ENCODE measurements at places on chromosomes 11 and 22.
A peak's percentile ranks its signal among the peaks of the same experiment; 100 is the strongest.

DNA sequence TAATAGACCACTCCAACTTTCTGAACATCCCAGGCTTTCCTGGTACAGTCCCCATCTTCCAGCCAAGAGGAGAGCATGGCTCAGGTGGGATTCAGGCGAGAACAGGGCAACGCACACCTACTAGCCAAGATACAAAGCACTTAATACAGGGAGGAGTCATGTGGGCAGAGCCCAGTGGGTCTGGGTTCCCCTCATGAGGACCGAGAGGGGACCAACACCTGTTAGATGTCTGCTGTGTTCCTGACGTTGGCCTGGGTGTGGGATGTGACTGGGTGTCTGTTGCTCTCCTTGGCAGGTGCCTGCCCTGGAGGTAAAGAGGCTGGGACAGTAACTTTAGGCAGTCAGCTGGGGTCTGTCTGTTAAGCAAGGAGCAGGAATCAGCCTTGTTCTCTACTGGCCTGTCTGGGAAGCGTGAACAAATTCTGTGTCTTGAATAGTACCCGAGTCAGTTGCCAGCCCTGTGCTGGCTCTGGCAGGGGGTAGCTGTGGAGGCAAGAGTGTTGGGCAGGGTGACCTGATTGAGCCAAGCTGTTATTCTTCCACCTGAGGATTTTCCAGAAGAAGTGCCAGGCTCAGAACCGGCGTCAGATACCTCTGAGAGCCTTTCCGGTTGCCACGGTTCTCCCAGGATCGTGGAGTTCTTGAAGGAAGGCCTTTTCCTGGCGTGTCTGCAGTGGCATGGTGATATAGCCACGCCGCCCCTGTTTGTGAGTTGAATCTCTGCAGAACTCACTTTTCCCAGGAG, 56.3 kb downstream of the BCR start:
- DNase-seq: no peak

DNA sequence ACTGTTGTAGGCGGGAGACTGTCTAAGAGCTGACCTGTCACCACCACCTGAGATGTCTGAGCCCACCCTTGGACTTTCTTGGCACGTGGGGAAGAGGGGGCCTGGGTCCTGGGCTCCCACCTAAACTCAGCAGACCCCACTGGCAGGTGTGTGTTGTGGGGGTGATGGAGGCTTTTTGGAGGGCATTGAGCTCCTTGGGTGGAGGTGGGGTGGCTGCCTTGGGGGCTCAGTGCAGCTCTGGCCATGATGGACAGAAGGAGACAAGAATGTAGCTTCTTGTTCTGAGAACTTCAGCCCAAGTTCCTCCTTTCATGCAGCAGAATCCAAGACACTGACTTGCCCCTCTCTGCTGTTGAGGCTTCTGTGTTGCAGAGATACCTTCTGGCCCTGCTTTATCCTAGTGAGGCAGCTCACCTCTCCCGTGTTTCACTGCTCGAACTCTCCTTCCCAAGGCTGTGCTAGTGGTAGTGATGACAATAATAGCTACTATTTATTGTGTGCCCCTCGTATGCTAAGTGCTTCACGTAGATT, 116.6 kb upstream of the OR4B1 start:
- DNase-seq: no peak

DNA sequence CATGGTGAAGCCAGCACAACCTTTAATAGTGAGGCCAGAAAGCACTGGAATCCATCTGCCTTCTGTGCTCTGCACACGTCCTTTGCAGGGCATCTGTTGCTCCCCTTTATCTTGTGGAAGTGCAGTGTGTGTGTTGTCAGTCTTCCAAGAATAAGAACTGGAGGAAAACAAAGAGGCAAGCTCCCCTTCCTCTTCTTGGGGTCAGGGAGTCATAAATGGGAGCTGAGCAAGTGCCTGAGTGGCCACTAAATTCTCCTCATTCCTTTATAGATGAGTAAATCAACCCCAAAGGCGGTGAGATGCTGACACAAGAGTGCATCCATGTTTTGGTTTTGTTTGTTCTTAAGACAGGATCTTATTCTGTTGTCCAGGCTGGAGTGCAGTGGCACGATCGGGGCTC, 38.3 kb downstream of the WT1 start:
- no peak for DNase-seq

DNA sequence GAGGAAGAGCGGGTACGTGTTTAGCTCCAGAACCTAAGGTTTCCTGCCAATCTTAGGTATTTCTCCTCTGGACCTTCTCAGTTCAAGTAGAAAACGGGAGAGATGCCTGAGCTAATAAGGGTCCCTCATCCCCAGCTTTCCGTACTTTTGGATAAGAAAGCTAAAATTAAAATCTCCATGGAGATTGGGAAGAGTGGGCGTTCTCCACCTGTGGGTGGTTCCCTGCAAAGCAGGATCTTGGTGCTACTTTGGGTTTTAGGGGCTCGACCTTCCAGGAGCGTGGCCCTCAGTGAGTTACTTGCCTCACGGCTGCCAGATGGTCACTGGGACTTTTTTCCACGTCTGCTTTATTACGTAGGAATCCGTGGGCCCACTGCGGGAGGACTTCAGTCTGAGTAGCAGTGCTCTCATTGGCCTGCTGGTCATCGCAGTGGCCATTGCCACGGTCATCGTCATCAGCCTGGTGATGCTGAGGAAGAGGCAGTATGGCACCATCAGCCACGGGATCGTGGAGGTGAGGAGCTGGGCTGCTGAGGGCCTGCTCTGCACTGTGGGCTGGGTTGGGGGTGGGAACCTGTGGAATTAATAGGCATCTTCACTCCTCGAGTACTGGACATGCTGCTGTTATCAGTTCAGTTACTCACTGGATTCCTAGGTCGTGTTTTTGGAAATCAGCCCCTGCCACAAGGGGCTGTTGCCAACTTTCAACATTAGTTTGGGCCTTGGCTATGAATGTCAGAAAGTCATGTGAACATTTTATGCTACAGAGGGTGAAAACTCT, 17.8 kb upstream of the ST14 start:
- DNase-seq: no peak

DNA sequence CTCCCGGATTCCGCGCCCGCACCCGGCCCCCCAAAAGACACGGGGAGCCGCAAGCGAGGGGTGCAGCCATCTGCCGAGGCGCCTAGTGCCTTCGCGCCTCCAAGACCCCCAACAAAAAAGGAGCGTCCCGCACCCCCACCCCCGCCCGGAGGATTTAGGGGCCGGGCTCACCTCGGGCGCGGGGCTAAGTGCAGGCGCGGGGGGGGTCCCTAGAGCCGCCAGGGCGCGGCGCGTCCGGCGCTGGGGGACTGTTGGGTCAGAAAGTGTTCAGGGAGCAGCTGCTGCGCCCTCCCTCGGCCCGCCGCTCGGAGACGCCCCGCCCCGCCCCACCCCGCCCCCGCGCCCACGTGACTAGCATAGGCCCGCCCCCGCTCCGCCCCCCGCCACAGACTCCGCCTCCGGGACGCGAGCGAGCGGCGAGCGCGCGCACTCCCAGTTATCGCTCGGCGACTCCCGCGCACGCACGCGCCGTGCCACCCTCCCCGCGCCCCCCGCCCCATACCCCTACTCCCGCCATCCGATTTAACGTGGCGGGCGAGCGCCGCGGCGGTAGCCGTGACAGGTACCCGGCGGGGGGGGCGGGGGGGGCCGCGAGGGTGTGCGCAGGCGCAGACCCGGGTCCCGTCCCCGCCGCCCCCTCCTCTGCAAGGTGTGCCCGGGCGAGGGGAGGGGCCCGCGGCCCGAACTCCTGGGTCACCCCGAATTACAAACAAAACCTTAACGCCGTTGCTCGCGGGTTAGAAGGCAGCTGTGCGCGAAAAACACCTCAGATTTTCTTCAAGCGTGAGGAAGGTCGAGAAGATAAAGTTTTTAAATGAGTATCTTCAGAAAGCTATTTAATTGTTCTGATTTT, 56.2 kb downstream of the KCNJ4 start:
- peak; percentile 68 for DNase-seq

GRCh38 chr22:47071807-47072641, 309.6 kb downstream of the TBC1D22A start:
- DNase-seq: no peak

GRCh38 chr11:116644941-116645305, 127.9 kb downstream of the BUD13 start:
- DNase-seq: no peak

- no peak for DNase-seq
These were observed 243.5 kb upstream of the ARHGAP20 start for GRCh38 chr11:110955776-110956175.

DNA sequence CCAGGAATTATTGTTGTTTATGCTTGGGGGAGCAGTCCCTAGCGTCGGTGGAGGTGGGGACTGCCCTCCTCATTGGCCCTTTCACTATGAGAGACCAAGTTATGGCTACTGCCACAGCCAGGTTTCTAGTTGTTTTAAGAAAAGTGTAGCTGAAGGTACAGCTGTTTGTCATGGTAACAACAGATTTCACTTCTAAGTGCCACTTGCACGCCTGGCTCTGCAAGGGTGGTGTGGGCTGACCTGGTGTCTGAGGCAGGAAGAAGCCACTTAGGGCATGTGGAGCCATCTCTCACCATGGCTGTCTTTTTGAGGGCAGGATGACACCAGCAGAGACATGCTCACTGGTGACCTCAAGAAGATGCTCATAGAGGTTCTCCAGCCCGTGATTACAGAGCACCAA, 46.3 kb upstream of the MPEG1 start:
- no peak for DNase-seq

GRCh38 chr11:126628790-126629621, 273.5 kb downstream of the ST3GAL4 start:
- no peak for DNase-seq

- DNase-seq: no peak
These were observed 28.3 kb downstream of the RAB39A start for GRCh38 chr11:107956543-107956942.

- no peak for DNase-seq
These were observed 3.8 kb upstream of the C11orf91 start for GRCh38 chr11:33704240-33705002.

DNA sequence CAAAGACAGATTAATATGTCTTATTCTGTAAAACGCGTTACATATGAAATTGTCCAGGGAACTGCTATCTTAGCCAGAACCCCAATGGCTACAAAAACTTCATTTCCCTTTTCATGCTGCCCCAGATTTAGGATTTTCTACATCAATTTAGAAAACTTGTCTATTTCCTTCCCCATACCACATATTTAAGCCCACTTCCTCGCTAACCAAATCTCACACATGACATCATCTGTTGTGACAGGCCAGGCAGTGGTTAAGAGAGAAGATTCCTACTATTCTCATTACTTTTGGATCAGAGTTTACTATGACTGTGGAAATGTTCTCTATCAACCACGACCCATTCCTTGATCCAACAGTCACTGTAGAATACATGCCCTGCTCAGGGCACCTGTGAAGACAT, 15.9 kb downstream of the CCDC82 start:
- no peak for DNase-seq

- DNase-seq: no peak
These were observed 82.8 kb upstream of the PLET1 start for GRCh38 chr11:112343368-112344039.

GRCh38 chr11:94184362-94184761, 55.7 kb downstream of the PANX1 start:
- no peak for DNase-seq

DNA sequence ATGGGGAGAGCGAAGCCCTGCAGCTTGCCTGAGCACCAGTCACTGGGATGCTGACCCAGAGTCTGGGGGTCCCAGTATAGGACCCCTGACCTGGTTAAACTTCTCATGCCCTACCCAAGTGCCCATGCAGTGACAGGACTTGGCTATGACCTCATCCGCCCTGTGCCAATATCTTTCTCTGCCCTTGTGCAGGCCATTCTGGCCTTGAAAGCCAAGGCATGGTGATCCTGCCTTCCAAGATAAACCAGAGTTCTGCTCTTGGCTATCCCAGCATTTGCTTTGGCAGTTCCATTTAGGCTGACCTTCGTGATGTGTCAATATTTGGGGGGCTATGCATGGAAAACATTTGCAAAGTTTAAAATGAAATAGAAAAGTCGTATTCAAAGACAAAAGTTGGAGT, 240.8 kb upstream of the MPPED2 start:
- DNase-seq: no peak

DNA sequence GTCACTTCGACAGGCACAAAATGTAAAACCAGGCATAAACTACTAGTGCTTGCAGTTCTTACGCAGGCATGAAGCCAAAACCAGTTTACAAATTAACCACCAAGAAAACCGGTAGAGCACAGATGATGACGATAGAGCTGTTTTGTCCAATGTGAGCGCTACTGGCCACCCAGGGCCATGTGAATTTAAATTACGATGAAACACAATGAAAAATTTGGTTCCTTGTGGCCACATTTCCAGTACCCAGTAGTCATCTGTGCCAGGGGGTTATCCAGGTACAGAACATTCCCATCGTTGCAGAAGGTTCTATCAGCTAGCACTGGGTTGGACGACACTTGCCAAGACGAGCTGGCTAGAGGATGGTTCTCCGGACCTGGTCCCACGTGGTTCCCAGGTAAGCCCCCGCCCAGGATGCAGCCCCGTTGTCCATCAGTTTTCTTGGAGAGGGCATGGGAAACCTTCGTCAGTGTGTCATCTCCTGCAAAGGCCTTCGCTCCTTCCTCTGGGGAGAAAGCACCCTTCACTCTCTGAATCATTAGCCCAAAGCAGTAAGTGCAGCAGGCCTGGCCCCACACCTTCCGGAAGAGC, 1.1 kb upstream of the CD81 start:
- no peak for DNase-seq

DNA sequence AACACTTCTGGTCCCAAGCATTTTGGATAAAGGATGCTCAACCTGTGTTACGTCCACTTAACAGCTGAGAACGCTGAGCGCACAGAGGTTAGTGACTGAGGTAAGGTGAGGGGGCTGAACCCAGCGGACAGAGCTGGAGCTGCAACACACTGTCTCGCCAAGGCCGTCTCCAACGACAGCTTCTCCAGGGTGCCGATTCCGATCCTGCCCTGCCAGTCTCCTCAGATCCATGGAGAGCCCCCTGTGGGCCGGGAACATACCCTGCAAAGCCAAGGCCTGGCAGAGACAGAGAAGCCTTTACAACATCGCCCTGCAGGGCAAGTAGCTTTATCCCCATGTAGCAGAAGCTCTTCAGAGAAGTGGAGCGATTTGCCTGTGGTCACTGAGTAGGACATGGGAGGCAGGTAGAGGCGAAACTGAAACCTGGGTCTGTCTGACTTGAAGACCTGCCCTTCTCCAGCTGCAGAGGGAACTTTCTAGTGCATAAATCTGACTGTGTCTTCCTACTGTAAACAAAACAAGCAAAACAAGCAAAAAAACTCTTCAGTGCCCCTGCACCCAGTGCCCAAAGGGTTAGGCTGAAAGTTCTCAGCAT, 72.8 kb downstream of the SCUBE1 start:
- DNase-seq: no peak

GRCh38 chr11:97732011-97732632, 1288.6 kb upstream of the CNTN5 start:
- DNase-seq: no peak

DNA sequence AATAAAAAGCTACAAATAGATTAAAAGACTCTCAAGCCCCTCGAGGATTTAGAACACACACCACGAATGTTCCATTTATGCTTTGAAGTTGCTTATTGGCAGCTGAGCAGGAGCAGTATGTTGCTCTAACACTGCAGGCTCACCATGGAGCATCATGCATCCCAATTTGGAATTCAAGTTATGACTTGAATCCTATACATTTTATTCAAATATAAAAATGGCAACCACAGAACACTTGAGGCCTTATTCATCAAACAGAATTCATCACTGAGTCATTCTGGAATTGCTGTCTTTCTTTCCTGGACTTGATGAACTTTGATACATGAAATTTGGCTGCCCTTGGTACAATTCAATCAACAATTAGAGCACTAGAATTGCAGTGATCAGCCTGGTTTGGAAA, 24.5 kb upstream of the BLID start:
- no peak for DNase-seq

- DNase-seq: no peak
These were observed 70.3 kb downstream of the SEZ6L start for GRCh38 chr22:26239581-26239980.

GRCh38 chr11:105870516-105871113, 151.4 kb downstream of the MSANTD4 start:
- no peak for DNase-seq
